ENCODE measurements at places on chromosomes 16 and 17. TPM values are rescaled to one million over a fixed set of nuclear protein-coding genes. Genes with fewer than 3 reads are reported as not detected.

DNA sequence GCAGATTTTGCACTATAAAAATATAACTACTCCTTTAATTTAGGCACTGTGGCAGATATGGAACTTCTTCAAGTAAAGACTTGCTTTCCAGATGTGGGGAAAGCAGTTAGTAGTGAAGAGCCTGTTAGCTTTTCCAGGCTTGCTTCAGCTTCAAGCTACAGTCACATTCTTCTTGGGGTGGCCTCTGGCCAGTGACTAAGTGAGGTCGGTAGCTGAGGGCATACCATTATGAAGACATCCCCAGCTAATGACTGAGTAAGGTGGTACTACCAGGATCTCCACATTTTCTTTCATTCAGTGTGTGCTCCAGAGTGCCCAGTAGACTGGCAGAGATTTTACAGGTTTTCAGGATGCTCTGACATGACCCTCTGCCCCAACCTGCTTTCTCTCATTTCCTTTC is 167.1 kb upstream of the KIF2B start:
- H3K27me3 ChIP-seq = peaks cover 2% of the 10 kb centered on the region
- H3K4me3 ChIP-seq = no peak overlapping the region

DNA sequence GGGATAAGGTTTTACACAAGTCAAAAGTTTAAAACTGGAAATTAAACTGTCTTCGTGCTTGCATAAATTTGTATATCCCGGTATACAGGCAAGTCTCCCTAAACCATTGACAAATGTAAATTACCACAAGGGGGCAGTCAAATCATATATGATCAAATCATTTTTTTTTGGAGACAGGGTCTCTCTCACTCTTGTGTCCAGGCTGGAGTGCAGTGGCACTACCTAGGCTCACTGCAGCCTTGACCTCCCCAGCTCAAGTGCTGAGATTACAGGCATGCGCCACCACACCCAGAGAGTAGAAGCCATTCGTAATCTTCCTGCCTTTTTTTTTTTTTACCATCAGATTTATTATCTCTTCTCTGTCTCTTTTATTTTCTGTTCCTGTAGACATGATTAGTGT is 18.5 kb downstream of the TOP2A start:
- peaks cover 4% of the 10 kb centered on the region for H3K36me3 ChIP-seq
- H3K4me3 ChIP-seq = no peak overlapping the region
- no peak for DNase-seq
- H3K27ac ChIP-seq = no peak overlapping the region

DNA sequence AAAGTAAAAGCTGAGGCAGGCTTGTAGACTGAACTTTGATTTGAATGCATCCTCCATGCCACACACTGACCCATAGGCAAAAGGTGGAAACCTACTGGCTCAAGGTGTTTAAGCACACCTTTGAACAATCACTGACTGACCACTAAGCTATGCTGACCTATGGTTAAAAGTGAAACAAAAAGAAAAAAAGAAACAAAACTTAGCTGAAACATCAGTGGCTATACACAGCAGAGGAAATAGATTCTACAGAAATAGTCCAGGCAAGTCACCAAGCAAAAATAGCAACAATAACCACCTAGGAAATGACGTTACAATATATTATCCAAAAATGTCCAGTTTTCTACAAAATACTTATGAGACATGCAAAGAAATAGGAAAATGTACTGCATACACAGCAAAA is 60.2 kb downstream of the RPGRIP1L start:
- H3K27me3 ChIP-seq = peaks cover 2% of the 10 kb centered on the region
- H3K4me3 ChIP-seq = no peak overlapping the region
- no peak overlapping the region for H3K27ac ChIP-seq
- H3K36me3 ChIP-seq = peaks cover 4% of the 10 kb centered on the region
- no peak for DNase-seq

GRCh38 chr17:48393283-48393682 is 36.7 kb downstream of the SKAP1 start:
- H3K27ac ChIP-seq = no peak overlapping the region
- H3K36me3 ChIP-seq = no peaks in the 10 kb centered on the region
- no peaks in the 10 kb centered on the region for H3K27me3 ChIP-seq
- no peak for DNase-seq
- no peak overlapping the region for H3K4me3 ChIP-seq

The ACAP1 gene
- total RNA-seq = 5.5 TPM

DNA sequence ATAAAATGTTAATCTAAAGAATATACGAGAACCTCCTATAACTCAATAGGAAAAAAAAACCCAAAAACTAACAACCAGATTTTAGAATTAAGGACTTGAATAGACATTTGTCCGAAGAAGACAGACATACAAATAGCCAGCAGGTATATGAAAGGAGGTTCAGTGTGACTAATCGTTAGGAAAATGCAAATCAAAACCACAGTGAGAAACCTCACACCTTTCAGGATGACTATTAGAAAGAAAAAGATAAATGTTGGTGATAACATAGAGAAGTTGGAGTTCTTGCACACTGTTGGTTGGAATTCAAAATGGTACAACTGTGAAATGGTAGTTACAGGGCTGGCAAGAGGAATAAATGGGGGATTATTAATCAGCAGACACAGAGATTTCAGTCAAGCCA is 339.0 kb downstream of the TMEM114 start:
- H3K27ac ChIP-seq = no peak overlapping the region
- peaks cover 1% of the 10 kb centered on the region for H3K27me3 ChIP-seq
- no peaks in the 10 kb centered on the region for H3K4me1 ChIP-seq
- no peak overlapping the region for H3K4me3 ChIP-seq
- DNase-seq = no peak

DNA sequence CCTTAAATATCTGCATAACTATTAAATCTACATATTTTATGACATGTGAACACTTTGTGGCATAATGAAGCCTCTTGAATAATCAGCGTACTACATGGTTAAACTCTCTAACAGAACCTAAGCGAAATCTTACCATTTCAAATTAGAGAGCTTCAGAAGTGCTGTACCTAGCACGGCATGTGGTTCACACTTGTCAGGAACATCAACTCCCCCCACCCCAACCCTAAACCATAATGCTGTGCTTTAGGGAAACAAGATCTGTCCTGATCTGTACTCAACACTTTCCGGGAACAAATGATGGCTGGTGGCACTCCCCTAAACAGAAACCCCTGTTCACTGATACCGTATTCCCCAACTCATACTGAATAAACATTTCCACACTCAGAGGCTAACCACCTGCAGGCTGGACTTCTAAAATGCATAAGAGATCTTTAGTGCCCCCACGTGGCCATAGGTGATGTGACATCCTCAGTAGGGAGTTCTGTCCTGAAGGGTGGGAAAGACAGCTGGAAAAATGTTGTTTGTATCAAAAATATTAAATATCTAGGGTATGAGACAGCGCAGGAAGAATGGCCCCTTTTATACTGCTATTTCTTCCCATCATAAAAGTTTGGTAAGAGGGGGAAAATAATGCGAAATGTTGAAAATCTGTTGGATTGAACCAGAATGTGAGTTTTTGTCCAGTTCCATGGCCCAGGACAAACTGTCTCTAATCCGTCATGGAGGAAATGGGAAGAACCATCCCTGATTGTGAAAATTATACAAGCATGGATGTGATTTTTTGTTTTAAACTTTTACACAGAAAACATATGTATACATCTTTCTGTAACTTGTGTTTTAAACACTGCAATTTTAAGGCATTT is 88.6 kb downstream of the USP31 start:
- H3K27ac ChIP-seq = no peak overlapping the region
- no peaks in the 10 kb centered on the region for H3K27me3 ChIP-seq
- no peak overlapping the region for H3K4me3 ChIP-seq
- DNase-seq = peak; percentile 69
